ENCODE measurements at places on chromosomes 5 and 9.

DNA sequence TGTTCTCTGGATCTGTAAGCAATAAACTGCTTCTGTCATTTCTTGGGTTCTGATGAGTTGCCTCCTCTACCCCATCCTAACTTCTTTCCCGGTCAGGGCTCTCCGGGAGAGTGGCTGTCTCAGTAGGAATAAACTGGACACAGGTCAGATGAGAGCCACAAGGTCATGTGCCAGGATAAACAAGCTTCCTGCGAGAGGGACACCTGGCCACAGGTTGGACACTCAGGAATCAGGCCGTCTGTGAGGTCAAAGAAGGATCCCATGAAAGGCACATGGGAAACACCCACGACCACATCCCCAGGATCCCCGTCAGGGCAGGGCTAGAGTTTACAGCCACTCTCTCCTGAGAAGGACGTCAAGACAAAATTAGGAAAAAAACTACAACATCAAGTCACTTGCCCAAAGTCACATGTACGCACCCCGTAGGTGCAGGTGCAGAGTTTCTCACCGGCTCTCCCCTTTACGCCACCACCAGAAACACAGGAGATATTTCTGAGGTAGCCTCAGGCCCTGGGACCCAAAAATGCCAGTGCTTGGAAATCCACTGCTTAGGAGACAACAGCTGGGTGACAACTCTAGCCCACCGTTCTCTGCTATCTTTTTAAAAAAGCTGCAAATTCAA is 28.7 kb downstream of the CCT5 start:
- DNase-seq: no peak

DNA sequence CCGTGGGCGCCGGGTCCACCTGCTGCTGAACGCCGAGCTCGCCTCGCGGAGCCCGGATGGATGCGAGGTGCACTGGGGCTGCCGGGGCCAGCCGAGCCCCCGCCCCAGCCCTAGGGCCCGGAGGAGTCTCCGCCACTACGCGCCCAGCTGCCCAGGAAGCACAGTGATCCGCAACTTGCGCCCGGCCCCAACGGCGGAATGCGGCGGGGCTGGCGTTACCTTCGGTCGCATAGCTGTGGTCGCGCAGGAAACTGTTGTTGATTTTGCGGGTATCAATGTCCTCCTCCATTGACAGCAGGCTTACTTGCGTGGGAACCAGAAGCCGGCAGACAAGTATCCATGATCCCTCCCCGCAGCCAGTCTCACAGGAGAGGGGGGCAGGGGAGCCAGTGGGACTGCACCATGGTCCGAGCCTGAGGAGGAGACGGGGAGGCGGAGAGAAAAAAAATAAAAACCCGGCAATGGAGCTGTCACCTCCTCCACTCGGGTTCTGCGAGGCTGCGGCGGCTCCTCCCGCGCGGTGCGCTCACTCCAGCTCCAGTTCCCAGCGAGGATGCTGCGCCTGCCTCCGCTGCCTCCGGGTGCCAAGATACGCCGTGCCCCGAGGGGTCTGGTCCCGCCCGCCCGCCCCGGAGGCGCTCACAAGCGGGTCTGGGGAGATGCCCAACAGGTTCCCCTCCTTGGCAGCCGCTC is 628 bp downstream of the PPP2R2B start:
- DNase-seq: peak; percentile 65

- no peak for DNase-seq
These were observed 361.8 kb downstream of the ELAVL2 start for GRCh38 chr9:23464275-23464674.

DNA sequence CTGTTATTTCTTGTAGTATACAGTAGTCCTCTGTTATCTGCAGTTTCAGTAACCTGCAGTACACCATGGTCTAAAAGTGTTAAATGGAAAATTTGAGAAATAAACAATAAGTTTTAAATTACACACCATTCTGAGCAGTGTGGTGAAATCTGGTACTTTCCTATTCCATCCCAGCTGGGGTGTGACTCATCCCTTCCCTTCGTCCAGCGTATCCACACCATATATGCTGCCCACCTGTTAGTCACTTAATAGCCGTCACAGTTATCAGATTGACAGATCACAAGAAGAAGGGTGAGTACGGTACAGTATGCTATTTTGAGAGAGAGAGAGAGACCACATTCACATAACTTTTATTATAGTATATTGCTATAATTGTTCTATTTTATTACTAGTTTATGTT is 28.9 kb downstream of the FAM151B start:
- peak; percentile 79 for DNase-seq

DNA sequence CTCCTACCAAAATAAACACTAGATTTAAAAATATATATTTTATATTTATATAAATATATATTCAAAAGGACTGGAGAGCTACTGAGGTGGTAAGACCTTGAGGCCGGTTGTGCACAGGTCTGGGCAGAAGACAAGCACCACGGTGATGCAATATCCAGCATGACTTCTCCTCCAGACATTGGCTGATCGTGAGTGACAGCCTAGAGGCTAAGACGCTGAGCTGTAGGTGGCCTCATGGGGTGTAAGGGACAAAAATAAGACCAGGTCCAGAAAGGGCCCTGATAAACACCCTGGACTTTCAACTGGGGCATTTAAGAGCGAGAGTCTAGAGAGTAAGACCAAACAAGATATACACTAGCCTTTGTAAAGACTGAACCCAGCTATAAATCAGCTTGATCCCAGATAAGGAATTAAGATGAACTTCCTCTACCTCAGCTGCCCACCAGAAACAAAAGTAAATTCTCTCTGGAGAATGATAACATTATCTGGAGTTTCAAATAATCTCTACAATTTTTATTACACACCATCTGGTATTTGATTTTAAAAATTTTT is 14.2 kb upstream of the C5orf47 start:
- no peak for DNase-seq
